ENCODE measurements at places on chromosomes 1 and 21.

DNA sequence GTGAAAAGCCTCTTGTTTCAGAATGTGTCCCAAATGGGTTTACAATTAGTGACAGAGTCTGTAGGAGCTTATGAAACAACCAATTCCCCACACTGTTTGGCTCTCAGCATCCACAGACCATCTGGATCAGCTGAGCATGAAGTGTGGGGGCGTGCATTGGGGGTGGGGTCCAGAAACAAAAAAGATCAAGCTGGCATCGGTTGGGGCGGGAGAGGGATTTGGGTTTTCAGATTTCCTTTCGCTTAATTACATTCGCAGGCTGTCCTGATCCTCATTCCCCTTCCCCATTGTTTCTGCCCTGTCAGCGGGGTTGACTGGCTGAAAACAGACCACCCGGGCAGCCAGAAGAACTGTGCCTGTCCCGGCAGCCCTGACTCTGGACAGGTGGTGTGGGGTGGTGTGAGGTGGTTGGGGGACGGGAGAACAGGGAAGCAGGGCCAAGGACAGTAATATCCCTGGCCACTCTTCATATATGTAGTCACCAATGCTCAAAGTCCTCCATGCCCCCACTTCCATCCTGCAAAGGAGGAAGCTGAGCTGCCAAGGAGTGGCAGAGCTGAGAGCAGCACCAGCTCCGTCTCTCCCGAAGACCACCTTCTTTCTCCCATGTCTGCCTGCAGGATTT lies 92.0 kb downstream of the IER5 start:
- DNase-seq, result no peak

DNA sequence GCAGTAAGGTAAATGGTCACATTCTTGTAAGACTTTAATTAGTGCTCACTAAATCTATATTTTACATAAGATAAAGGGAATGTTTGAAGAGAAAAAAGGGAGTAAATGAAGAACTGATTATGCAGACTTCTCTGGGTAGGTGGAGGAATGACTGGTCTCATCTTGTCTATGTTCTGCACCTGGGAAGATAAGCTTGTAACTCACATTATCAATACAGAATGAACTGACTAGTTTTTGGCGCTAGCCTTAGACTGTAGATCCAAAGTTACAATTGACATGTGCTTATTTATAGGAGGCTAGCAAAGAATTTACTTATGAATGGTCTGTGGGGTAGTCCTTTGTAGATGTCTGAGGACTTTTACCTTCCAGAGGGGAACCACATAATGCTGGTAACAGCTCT lies 214.9 kb upstream of the RAB4A start:
- no peak for DNase-seq

DNA sequence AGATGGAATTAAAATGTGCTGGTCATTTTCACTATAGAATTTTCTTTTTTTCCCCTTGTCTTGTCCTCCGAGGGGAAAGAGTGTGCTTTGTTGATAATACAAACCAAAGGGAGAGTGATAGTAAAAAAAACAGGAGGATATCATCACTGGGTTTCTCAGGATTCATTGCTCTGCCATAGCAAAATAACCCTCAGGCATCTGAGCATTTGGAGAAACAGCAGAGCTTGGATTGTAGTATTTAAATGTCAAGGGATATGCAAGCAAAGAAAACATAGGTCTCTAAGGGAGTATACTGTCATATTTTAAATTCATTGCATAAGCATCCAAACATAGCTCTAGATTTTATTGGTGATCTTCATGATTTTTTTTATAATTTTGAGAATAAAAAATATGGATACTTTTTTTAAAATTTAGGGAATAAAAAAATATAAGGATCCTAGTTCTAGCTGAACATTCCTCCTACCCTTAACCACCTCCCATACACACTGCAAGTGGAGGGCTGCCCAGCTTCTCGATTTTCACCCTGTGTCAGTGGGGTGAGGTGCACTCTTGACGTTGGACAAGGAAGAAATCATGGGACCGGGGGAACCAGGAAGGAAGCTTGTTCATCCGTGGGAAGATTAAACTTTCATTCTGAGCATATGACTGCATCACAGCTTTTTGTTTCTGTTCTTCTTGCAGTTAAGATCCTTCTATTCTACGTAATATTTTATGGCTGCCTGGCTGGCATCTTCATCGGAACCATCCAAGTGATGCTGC lies 4.4 kb downstream of the ATP1B1 start:
- DNase-seq, result no peak

DNA sequence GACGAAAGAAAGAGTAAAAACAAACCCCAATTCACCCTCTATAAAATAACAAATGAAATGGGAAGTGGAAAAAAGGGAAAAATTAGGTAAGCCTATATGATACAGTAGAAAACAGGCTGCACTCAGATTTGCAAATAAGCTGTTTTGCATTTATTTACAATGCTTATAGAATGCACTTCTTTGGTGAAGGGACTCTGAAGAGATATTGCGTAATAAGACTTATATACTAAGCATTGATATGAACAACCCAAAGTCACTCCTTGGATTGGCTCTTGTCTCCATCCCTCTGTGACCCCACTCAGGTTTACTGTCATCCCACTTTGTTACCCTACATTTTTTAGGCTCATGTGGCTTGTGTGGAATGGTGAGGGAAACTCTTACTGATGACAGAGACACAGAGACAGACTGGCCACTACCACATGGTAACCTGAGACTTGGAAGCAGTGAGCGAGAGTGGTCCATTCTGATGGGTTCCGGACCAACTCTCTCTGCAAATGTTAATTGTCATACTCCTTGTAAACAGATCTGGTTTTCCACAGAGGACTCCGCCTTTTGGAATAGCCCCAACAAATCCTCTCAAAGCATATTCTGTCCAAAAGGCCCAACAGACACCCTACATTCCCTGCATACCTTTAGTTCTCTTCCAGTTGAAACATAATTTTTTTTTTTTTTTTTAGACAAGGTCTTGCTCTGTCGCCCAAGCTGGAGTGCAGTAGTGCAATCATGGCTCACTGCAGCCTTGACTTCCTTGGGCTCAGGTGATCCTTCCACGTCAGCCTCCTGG lies 11.0 kb downstream of the GSTM5 start:
- DNase-seq, result no peak

Measured in left renal pelvis (tissue), 4 donors.